NCI-H510A (cell line): ENCODE measurements at places on chromosomes 13 and 19.
A peak's percentile ranks its signal among the peaks of the same experiment; 100 is the strongest.

- no peak for DNase-seq
Observed at GRCh38 chr13:52162279-52163101, 3.1 kb upstream of the NEK3 start.

DNA sequence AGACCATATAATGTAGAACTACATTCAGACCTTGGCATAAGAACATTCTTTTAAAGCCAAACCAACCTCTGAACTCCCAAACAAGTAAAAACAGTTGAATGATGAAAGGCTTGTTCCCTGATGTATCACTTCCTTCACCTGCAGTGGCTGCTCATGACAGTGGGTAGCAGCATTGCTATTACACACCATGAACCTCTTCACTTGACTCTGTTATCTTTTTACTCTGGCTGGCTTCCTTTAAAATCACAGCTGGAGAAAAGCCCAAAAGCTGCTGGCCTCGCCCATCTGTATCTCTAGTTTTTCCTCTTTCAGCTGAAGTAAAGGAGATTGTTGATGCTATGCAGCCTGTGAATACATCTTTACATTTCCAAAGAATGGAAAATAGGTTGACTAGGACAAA, 22.6 kb downstream of the THSD1 start:
- no peak for DNase-seq

- DNase-seq, result no peak
Observed at GRCh38 chr13:99125326-99125915, 75.2 kb upstream of the UBAC2 start.

- DNase-seq, result no peak
Observed at GRCh38 chr13:91313103-91313502, 34.4 kb upstream of the MIR17HG start.

DNA sequence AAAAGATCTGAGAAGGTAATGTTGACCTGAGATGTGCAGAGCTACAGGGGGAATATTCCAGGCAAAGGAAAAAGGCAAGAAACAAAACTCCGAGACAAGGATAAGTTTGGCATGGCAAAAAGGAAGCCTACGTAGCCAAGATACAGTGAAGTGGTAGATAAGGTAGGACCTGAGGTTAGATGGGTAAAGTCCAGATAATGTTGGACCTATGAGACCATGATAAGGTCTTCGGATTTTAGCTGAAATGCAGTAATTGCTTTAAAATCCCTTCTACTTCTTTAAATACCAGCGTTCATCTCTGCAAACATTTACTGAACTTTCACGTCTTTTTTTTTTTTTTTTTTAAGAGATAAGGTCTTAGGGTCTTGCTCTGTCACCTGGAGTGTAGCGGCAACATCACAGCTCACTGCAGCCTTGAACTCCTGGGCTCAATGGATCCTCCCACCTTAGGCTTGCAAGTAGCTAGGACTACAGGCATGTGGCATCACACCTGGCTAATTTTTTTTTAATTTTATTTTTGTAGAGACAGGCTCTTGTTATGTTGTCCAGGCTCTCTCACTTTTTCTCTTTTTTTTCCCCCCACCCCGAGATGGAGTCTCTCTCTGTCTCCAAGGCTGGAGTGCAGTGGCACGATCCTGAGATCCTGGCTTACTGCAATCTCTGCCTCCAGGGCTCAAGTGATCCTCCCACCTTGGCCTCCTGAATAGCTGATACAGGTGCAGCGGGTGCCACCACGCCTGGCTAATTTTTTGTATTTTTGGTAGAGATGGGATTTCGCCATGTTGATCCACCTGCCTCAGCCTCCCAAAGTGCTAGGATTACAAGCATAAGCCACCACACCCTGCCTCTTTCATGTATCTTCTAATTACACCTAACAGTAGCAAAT, 4.2 kb upstream of the WBP4 start:
- no peak for DNase-seq

- DNase-seq, result no peak
Observed at GRCh38 chr19:58014141-58014540, 11.5 kb upstream of the ZNF606 start.

- DNase-seq, result no peak
Observed at GRCh38 chr13:95858286-95859075, 181.5 kb downstream of the DNAJC3 start.

DNA sequence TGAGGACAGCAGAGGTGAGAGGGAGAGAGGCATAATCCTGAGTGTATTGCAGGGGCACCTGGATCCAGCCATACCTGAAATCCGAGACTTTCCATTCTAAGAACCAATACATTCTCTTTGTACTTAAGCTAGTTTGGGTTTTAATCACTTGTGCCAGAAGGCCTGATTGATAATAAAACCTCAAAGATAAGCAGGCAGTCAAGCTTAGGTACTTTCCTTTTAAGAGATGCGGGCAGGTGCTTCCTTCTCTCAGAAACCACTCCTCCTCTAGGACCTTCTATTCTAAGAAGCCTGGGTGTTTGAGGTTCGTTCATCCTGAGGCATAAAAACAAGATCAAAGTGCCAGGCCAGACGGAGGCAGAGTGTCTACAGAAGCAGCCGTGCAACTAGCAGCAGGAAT, 22.2 kb downstream of the FAM187B start:
- DNase-seq, result no peak

- DNase-seq, result no peak
Observed at GRCh38 chr13:26370553-26370952, 116.6 kb downstream of the CDK8 start.

GRCh38 chr13:44303681-44304432, 69.8 kb upstream of the SERP2 start:
- no peak for DNase-seq

GRCh38 chr19:22335716-22336115, 49.5 kb downstream of the ZNF729 start:
- no peak for DNase-seq

DNA sequence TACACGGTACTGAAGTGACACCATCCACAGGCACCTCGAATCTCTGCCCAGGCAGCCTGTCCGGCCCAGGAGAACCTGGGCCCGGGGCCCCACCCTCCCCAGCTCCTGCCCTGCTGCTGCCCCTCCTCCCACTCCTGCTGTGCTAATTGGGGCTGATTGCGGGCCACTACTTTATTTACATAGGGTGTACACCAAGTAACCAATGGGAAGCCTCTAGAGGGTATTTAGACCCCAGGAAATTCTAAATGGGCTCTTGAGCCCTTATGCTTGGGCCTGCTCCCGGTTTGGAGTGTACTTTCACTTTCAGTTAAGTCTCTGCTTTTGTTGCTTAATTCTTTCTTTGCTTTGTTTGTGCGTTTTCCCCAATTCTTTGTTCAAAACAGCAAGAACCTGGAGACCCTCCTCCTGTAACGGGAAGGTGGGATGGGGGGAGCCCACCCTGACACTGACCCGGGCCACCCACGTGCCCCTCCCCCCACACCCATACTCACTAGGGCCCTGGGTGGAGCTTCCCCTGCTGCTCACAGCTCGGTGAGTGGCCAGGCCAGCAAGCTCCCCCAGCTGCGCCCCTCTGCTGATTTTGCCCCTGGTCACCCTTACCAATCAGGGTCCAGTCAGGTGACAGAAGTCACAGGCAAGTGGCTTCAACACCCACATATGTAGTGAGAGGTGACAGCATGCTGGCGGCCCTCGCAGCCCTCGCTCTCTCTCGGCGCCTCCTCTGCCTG, 9.4 kb downstream of the SCGB2B2 start:
- DNase-seq, result no peak

- no peak for DNase-seq
Observed at GRCh38 chr19:32241306-32241705, 104.1 kb upstream of the ZNF507 start.

DNA sequence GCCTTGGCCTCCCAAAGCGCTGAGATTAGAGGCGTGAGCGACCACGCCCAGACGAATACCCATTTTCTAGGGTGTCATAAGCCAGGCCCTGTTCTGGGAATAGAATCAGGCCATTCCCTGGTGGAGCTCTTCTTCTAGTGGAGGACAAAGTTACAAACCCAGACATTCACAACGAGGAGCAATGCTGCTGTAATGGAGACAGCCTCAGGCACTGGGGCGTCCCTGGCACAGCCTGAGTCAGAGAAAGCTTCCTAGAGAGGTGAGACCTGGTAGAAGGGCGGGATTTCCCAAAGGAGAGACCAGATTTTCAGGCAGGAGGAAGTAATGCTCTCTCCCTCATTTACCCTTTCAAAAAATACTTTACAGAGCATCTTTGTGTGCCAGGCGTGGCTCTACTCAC, 12.7 kb downstream of the PRKCG start:
- no peak for DNase-seq

GRCh38 chr13:45042539-45042938, 53.2 kb downstream of the GPALPP1 start:
- no peak for DNase-seq

DNA sequence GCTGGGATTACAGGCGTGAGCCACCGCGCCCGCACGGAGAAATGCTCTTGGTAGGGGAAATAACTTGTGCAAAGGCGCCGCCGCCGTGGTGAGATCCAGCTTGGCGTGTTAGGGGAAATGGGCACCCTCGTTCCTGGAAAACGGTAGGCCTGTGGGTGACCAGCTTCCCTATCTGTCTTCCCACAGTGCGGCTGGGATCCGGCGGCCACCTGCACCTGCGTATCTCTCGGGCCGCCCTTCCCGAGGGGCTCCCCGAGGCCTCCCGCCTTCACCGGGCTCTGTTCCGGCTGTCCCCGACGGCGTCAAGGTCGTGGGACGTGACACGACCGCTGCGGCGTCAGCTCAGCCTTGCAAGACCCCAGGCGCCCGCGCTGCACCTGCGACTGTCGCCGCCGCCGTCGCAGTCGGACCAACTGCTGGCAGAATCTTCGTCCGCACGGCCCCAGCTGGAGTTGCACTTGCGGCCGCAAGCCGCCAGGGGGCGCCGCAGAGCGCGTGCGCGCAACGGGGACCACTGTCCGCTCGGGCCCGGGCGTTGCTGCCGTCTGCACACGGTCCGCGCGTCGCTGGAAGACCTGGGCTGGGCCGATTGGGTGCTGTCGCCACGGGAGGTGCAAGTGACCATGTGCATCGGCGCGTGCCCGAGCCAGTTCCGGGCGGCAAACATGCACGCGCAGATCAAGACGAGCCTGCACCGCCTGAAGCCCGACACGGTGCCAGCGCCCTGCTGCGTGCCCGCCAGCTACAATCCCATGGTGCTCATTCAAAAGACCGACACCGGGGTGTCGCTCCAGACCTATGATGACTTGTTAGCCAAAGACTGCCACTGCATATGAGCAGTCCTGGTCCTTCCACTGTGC, 2.4 kb downstream of the GDF15 start:
- peak; percentile 85 for DNase-seq

GRCh38 chr13:46035066-46035465, 17.5 kb downstream of the ZC3H13 start:
- DNase-seq, result no peak

- DNase-seq, result no peak
Observed at GRCh38 chr13:100275746-100276145, 186.9 kb downstream of the PCCA start.

GRCh38 chr19:45901432-45901911, 941 bp downstream of the MYPOP start:
- no peak for DNase-seq

DNA sequence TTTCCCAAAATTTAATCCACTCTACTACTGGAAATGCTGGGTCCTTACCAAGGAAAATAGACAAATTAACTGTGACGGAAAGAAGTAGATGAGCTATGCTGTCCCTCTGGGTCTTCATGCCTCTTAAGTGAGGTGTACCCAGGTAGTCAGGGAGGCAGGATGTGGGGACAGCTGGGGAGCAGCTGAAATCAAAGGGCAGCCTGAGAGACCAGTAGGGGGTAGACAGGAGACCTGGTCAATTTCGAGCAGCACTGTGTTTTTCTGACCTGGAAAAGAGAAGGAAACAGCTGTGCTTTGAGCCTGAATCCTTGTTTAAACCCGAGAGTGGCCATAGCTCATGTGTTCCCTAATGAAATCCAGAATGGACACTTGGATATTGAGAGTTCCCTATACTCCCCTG, 587.3 kb downstream of the EFNB2 start:
- no peak for DNase-seq

DNA sequence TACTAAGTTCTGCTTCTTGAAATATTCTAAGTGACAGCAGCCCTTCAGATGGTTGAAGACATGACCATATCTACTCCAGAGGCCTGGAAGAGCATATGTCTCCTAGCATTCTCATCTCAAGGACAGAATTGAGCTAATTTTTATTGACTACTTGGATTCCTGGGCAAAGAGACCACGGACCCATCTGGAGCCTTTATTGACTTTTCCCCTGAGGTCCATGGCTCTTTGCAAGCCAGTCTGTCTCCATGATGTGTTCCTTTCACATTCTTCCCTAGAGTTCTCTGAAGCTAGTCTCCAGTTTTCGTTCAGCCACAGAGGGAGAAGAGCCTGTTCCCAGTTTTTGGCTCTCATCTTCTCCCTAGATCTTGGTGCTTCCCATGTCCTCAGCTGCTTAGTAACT, 202.7 kb downstream of the PCCA start:
- no peak for DNase-seq

DNA sequence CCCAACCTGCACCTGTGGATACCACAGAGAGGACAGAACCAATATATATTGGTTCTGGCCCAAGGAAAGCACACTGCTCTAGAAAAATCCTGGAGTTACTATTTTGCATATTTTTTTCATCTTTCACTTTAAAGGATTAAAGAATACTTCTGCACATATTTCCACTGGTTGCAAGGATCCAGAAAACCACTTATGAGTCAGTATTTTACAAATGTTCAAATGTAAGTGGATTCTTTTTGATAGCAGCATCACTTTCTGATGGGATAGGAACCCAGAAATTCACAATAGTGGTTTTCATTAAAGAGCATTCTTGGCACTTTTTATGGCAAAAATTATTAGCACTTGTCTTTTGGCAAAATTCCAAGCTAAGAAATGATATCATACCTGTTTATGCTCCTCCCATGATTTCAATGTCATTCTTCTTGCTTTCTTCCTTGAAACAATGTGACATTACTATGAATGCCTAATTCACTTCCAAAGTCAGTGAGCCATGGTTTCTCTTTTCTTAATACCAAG, 38.2 kb downstream of the MZT1 start:
- no peak for DNase-seq

- no peak for DNase-seq
Observed at GRCh38 chr13:59681636-59682311, 482.0 kb downstream of the DIAPH3 start.

DNA sequence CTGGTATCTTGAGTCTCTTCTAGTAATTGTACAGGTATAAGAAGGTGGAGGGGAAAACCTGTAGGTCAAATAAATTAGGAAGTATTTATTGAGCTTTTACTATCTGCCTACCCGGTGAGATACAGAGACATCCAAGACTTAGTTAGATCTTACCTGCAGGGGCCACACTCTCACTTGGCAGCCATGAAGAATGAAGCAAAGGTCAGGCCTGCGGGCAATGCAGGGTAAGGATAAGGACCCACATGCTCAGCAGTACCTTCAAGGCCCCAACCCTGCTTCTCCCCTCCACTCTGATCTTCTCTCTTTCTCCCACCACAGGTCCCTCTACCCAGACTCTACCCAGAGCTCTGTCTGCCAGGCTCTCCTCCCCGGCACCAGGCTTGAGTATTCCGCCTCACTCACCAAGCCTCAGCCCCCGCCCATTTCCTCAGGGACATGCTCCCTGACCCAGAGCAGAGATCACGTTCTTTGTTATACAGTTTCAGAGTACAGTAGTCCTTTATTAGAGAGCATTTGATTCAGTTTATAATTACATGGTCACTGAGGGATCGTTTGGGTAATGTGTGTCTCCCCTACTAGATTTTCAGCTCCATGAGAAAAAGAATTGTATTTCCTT, 18.9 kb upstream of the CLDN10 start:
- DNase-seq, result no peak
